ENCODE measurements at places on chromosomes 5 and 9.

DNA sequence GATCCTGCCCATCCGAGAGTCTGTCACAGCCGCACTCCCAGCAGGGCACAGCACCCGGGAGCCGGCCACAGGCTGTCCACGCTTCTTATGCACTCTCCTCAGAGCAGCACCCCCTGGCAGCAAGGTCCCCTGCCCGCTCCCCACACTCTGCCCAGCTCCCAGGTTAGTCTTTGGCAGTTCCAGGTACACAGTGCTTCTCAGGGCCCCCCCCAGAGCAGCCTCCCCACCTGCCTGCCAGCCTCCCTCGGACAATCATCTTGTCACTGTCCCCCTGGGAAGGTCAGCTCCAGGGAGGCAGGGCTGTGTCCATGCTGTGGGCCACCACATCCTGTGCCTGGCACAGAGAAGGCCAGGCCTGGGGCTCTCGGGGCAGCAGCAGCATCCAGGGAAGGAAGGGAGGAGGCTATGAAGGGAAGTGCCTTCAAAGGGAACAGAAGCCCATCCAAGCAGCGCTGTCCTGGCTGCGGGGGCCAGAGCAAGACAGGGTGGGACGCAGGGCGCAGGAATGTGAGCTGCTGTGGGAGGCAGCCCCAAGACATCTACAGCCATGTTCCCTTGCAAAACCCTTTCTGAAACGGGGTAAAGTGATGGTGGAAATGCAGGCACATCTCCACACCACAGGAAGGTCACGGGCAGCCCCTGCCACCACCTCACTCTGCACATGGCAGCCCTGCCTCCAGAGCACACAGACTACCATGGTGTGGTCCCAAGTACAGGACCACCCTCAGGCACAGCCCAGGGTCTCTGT is 68.6 kb upstream of the ADAMTS2 start:
- DNase-seq, result no peak

DNA sequence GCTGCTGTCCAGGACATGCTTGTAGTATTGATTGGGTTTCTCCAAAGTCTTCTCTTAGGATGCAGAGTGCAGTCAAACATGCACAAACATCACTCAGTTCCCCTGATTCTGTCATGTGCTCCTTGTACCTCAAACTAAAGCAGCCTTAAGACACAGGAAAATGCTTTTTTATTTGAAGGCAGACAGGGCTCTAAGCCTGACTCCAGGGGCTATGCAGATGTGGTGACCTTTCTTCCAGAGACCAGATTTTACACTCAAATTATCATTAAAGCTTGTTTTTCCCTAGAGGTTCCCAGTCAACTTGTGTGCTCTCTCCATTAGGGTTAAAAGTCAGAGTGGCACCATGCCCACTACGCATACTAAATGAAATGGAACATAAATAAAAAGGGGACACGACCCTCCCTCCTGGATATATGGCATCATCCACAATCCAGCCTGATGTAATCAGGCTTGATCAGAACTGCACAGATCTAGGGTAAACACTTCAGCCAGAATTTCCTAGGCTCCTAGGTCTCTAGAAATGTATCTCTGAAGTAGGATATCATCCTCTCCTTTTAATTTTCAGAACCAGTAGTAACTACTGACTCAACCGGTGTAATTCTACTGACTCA is 771.1 kb downstream of the NR2F1-AS1 start:
- DNase-seq, result no peak

GRCh38 chr5:181133610-181134231 is 2.8 kb upstream of the OR2V1 start:
- DNase-seq, result no peak

DNA sequence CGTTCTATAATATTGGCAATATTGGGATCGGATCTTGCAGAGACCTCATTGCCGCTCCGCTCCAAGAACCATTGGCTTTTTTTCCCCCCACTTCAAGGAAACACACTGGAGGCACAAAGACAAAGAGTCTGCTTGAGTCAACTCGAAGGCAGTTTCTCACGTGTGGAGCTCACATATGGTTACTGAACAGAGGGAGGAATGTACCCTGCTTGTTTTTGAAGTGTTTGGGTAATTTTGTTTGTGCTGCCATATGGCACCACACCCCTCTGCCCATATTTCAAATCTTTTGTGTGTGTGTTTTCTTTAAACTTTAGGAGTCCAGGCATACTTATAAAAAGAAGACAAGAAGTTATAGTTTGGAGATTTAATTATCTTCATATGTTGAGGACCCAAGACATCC is 595.9 kb downstream of the DTWD2 start:
- no peak for DNase-seq

GRCh38 chr5:141848744-141849414 is 29.3 kb downstream of the PCDH1 start:
- DNase-seq, result peak; percentile 45

- peak; percentile 31 for DNase-seq
These were observed 30.3 kb downstream of the FGF1 start for GRCh38 chr5:142655339-142656267.

DNA sequence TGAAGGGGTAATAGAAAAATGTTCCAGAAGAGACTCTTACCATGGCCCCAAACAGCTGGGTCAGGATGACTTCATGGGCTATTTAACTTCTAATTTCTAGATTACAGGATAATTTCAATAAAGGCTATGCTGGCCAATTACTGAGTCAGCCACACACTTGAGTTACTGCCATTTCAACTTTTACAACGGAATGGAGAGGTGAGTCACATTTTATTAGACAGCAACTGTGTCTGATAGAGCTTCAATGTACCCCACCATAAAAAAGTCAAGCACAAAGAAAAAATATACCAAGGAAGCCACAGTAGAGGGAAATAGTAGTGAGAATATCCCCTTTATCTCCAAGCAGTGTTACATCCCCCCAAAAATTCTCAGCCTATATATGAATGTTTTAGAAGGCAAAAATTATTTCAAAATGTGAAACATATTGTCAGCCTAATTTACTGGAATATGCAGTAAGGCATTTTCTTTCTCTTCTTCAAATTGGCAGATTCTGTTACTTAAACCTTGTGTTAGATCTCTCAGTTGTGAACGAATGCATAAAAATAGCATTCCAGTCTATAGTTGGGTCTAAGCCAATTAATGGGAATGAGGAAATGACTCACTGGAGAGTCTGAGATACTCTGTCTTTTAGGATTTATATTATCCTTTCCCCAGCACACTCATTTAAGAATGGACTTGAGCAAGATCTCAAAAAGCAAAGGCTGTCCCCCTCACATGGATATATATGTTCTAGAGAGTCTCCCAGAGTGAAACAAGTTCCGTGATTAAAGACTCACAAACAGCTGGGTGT is 47.1 kb upstream of the RAI14 start:
- no peak for DNase-seq

DNA sequence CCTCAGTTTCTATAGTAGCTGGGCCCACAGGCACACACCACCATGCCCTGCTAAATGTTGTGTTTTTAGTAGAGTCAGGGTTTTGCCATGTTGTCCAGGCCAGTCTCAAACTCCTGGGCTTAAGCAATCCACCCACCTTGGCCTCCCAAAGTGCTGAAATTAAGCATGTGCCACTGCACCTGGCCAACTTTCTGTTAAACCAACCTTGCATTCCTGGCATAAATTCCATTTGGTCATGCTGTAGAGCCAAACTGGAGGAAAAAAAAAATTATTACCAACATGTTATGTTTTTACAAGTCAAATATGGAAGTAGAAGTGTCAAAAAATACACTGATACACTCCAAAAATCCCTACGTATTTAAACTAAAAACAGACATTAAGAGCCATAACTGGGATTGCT is 54.1 kb downstream of the ERMP1 start:
- no peak for DNase-seq

- no peak for DNase-seq
These were observed 187.9 kb downstream of the FER start for GRCh38 chr5:108935611-108936010.

DNA sequence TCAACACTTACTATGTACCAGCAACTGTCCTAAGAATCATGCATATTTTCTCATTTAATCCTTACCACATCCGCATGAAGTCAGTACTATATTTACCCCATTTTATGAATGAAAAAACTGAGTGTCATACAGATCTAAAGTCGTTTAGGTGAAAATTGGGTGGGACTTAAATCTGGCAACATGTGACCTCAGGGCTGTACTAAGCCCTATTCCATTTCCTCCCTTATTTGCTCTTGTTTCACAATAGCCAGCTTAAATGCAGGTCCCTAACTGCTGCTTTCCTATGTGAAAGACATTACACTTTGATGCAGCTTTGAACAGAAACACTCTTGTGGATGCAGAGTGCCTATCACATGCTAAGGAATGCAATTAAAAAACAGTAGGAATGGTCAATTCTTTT is 2.5 kb upstream of the RAB14 start:
- DNase-seq, result no peak

Data from stimulated activated CD4-positive, alpha-beta T cell treated with anti-CD3 and anti-CD28 coated beads, Interleukin-12 subunit alpha, Interleukin-12 subunit beta, amount 100 ng/mL, for 24 hours (primary cell).